ENCODE measurements at places on chromosomes 5 and 9.

GRCh38 chr9:94918038-94918753, 191.7 kb downstream of the AOPEP start:
- no peak for DNase-seq

DNA sequence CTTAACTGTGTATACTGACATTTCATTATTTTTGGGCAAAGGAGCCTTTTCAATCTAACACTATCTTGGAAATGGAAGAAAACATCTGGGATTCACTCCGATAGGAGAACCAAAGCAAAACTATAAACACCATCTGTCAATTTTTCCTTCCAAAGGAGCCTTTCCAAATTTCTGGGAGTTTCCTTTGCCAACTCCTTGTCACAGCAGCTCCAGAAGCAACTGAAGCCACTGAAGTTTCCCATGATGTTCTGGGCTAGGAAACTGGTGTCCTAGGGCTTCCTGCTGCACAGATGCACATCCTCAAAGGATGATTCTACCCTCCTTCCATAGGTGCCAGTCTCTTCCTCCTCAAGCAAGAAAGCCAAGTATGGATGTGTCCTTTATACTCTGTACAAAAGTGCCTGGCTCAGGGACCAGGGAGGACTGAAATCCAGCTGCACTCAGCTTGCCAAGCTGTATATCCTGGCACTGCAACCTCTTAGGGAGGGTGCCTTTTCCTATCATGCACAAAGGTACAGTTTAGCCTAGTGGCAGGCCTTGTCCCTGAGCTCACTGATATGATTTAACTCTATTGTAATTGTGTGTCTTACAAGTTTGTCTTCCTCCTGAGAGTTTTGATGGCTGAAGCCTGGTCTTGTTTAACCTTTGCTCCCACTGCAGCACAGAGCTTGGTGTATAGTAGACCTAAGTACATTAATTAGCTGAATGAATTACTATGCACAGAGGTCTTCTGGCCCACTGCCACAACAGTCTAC, 8.4 kb upstream of the UBAP1 start:
- DNase-seq = no peak

GRCh38 chr5:126455728-126456127, 32.5 kb downstream of the GRAMD2B start:
- DNase-seq = no peak

DNA sequence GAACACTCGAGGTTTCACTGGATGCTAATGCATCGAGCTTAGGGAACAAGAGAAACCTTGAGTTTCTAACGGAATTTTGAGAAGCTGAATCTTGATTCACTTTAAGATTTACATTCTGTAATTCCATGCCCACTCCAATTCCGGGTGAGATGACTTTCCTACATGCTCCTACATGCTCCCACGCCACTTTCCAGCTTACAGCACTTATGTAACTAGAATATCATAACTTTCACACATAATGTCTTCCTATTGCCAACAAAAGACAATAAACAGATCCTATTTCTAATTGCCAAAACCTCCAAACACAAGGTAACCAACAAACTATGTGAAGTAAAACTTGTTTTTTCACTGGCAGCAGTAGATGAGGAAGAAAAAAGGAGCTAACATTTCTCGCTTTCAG, 72.9 kb downstream of the ECPAS start:
- DNase-seq = no peak

DNA sequence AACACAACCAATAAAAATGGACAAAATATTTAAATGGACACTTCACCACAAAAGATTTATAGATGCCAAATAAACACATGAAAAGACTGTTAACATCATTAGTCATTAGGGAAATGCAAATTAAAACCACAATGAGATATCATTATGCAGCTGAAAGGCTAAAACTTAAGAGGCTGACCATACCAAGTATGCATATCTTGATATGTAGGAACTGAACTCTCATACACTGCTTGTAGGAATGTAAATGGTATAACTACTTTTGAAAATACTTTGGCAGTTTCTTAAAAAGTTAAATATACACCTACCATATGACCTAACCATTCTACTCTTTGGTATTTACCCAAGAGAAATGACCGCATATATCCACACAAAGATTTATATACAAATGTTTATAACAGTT, 13.6 kb upstream of the ADAMTS12 start:
- no peak for DNase-seq

- no peak for DNase-seq
Measured at GRCh38 chr5:65156933-65157332, 324.8 kb downstream of the ADAMTS6 start.

Measured in brain microvascular endothelial cell (primary cell).